ENCODE measurements at places on chromosomes 13 and 19.

DNA sequence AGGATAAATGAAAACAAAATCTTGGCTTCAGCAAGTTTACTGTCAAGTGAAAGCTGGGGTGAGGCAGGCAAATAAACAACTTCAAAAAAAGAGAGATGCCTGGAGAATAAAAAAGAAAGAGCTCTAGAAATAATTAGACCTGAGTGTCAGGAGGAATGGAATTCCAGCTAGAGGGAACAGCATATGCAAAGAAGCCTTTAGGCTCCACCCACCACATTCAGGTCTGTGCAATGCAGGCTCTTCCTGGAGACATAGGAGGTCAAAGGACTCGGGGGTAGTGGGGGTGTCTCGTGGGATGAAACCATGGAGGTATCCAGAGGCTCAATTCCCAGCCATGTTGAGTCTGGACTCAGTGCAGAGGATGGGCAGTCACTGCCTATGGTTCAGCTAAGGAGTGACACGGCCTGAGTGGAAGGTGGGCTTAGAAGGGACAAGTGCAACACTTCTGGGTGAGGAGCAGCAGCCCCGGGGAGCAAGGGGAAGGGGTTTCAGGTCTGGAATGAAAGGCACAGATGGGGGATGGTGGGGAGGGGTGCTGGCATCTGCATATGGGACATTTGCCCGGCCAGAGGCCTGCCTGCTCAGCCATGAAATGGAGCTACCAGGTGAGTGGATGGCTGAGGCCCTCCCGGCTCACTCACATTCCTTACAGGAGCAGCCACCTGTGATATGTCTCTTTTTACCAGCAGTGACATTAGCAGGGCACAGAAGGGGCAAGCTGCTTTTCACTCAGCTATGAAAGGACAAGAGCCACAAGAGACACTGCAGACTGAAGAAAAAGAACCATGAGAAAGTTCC is 12.3 kb downstream of the LATS2 start:
- no peak for DNase-seq

DNA sequence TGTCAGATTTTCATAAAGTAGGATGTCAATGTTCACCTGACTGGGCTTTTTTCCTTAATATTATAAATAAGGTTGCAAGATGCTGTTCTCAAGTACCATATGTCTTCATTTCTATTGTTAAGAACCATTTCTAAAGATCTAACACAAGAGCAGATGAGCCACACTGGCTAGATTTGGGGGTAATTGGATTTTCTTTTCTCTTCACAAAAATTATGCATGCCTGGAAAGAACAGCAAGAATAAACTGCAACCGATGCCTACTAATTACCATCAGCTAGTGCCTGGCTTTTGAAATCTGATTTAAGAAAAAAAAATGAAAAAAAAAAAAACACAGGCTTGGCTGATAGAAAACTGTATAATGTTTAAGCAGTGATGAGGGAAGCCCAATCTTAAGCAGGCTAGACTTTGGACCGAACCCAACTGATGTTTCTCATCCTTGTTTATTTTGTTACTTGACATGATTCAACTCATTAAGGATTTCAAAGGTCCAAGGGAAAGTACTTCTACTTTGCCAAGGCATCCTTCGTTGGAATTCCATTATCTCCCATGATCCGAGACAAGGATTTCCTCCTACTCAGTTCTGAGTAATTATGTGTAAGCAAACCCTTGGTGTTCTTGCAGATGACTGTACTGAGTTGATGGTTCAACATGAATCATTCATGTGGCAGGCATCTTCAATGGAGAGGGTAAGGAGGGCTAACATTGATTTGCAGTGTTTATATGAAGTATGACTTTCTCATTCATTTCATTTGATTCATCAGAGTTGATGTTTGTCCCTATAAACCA is 300.5 kb downstream of the SPRY2 start:
- no peak for DNase-seq

DNA sequence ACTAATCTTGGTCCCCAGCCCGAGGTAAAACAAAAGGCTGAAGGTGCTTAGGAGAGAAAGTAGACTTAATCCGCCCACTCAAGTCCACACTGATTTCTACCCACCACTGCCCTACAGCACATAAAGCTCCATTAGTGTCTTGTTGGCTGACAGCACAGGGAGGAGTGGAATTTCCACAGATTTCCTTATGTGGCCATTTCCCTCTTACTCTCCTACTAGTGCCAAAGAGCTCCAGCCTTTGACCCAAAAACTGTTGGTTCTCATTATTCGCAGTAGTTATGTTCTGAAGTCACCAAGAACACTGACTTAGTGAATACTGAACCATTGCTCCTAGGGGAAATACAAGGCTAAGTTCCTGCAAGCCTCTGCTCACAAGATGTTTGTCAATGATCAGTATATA is 61.2 kb downstream of the RAB20 start:
- no peak for DNase-seq

- no peak for DNase-seq
Observed at GRCh38 chr19:6576869-6577475, 14.0 kb downstream of the CD70 start.

GRCh38 chr13:97214921-97215320 is 7.2 kb upstream of the MBNL2 start:
- no peak for DNase-seq

GRCh38 chr19:48244281-48244680 is 11.4 kb downstream of the CARD8 start:
- DNase-seq, result peak; percentile 26

DNA sequence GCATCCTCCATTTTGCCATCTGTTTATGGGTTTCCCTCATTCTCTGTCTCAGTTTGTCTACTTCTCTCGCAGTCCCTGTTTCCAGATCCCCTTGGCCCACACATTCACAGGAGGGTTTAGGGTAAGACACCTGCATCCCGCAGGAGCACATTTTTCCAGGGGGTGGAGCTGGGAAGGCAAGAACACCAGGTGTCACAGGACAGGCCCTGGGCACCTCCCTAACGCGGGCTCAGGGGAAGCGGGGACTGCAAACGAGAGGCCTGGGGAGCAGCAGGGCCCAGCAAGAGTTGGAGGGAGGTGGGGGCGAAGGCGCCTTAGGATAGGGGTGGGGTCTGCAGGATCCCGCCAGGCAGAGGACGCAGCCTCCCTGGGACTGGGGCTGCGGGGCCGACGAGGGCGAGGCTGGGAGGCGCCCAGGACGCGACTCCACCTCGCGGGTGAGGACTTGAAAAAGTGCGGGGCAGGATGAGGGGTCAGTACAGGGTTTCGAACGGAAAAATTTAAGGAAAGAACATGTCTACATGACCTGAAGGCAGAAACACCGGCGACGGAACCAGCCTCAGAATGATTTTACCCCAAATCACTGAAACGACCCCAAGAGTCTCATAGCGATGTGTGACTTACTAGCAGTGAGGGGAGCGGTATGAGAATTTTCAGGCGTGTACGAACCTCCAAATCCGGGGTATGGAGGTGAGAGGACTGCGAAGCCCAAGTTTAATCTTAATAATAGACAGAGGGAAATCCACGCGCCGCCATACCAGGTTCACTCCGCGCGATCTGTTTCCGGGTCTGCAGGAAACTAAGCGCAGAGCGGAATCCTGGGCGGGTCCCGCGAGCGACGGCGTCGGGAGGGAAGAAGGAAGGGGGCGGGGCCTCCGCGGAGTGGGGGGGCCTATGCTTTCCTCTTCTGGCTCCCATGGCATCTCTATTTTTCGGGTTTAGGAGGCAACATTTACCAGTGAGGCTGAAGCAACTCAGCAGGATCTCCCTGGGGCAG is 7.1 kb upstream of the ERVV-2 start:
- no peak for DNase-seq

GRCh38 chr13:67736646-67737420 is 506.7 kb upstream of the PCDH9 start:
- no peak for DNase-seq

GRCh38 chr19:46841458-46842083 is 9.1 kb downstream of the AP2S1 start:
- no peak for DNase-seq

- DNase-seq, result no peak
Observed at GRCh38 chr19:41889896-41890295, 6.9 kb downstream of the ARHGEF1 start.

- no peak for DNase-seq
Observed at GRCh38 chr13:27338816-27339215, 68.2 kb downstream of the RASL11A start.

DNA sequence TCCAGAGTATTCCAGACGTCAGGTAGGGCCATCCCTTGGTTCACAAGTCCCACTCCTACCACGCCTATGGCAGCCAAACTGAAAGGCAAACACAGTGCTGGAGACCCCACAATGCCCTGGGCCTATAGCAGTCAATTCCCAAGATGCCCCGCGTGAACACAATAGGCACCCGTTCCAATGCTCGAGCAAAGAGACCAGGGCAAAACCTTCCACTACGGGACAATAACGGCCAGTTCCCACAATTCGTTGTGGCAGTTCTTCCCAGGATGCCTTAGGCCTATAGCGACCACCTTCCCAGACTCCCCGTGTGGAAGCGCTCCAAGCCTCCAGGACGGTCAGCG is 538 bp downstream of the ZNF428 start:
- peak; percentile 13 for DNase-seq

DNA sequence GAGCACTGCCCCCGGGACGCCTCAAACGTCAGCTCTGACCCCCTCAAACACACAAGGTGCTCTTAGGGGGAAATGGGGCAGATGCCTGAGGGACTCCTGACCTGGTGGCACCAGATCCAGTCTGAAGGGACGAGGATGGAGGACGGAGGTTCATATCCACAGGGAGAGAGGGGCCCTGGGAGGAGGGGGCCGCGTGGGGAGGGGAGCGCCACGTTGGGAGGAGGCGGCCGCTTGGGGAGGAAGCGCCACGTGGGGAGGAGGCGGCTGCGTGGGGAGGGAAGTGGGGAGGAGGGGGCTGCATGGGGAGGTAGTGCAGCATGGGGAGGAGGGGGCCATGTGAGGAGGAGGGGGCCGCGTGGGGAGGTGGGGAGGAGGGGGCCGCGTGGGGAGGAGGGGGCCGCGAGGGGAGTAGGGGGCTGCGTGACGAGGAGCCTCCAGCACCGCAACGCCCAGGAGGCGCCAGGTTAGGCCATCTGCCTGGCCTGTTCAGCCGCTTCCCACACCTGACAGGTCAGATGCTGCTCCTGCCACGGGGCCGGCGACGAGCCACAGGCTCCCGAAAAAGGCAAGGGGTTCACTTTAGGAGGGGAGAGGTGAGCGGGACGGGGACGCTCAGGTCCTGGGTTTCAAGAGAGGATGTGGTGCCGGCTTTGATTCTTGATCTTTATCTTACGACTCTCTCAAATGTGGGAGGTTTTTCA is 36.7 kb upstream of the C13orf46 start:
- no peak for DNase-seq

- no peak for DNase-seq
Observed at GRCh38 chr13:25422153-25422552, 50.4 kb downstream of the ATP8A2 start.

- DNase-seq, result peak; percentile 77
Observed at GRCh38 chr19:13172346-13173138, 22.3 kb downstream of the IER2 start.

DNA sequence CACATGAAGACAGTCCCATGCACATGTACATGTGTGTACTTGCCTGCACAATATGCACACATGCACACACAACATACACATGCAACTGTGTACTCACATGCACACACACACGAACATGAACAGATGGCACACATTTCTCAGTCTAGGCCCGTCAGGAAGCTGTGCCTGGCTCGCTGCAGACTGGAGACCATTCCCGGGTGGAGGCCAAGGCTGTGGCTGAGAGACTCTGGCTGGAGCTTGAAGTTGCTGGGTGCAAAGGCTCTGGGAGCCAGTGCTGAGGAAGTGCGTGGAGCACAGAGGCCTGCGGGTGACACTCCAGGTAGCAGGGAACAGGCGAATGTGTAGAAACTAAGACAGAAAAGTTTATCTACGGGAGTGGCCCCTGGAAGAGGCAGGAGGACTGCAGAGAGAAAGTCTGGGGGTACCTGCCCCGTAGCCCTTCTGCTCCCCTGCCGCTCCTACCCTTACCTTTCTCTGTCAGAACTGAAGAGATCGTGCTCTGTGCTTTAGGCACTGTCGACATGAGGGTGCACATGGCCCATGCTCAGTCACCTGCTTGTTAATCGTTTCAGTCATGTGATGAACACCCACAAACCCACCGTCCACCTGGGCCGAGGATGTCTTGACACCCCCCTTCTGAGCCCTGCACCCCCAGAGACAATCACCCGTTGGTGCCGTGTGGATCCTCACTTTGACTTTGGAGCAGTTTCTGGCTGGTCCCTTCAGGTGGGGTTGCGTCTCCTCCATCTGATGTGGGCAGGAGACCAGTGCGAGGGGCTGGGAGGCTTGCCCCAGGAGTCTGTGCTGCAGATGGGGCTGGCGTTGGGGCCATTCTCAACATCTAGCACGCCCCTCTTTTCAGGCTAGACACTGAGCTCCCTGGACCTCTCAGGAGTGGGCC is 69.4 kb downstream of the TEX29 start:
- DNase-seq, result no peak

- no peak for DNase-seq
Observed at GRCh38 chr13:98328511-98328910, 151.4 kb upstream of the RNF113B start.

DNA sequence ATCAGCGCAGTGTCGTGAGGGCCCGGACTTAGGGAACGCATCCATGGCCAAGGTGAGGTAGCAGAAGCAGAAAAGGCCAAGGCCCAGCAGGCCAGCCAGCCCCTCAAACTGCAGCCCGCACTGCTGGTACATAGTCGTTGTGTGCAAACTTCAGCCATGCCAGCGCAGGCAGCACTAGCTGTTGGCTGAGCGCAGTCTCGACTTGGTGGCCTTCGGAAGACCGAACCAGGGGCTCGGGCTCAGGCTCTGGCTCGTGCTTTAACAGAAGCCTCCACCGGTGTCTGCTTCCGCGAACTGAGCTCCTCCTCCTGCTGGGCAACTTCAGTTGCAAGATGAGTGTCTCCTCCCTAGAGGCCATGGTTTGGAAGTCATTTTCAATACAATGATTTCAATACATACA is 157.5 kb downstream of the DNAJC15 start:
- DNase-seq, result no peak

- no peak for DNase-seq
Observed at GRCh38 chr19:28482221-28482620, 730.7 kb downstream of the UQCRFS1 start.
